Esophagus squamous epithelium (tissue), 5 donors: ENCODE measurements at places on chromosomes 5 and 9.

- no peak for DNase-seq
Measured at GRCh38 chr9:111161015-111161415, 122.7 kb upstream of the LPAR1 start.

GRCh38 chr5:113663879-113664541 is 150.5 kb downstream of the YTHDC2 start:
- DNase-seq, result no peak

DNA sequence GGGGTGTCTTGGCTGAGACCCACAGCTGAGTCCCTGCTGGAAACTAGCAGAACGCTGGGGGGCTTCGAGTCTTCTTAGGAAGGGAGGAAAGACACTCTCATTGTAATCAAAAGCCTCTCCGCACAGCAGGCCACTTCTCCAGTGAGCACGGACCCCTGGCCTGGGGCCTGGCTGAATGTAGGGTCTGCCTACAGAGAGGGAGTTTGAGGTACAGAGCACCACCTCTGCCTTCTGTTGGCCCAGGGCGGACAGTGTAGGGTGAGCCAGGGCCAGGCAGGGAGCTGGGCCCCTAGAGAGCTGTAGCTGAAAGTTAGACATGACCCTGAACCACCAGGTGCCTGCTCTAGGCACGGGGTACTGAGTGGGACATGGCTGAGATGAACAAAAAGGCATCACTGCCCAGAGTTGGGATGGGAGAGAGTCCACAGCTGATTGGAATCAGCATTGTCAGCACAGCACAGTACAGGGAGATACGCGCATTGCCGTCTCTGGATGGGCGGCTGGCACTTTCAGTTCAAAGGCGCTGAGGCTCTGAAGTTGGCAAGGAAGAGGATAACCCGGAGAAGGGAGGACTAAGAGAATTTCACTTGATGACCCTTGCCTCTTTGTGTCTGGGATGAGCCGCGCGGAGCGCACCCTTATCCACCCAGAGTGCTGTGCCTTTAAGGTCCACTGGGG is 363 bp upstream of the SLC25A48 start:
- no peak for DNase-seq

GRCh38 chr5:176412517-176413254 is 3.7 kb downstream of the CLTB start:
- no peak for DNase-seq

DNA sequence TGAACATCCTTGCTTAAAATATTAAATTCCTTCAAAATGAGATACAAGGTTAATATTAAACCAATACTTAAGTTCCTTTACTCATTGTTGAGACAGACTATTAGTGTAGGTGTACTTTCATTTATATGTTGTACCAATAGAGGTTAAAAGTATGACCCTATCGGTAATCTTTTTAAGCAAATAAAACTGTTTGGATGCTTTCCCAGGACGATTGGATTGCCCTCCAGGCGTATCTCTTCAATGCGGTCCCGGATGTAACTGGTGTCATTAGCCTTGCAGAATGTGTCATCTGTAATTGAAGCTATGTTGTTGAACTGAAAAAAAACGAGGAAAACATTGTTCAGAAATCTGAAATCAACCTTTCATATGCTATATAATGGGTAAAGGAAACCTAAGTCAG is 18.9 kb downstream of the OGN start:
- no peak for DNase-seq
